Activated naive CD4-positive, alpha-beta T cell (primary cell): ENCODE measurements at places on chromosomes 1 and 21.

- no peak for DNase-seq
These were observed 183.5 kb downstream of the CDC42BPA start for GRCh38 chr1:227134686-227135314.

- DNase-seq: no peak
These were observed 57.9 kb upstream of the LGALS8 start for GRCh38 chr1:236465959-236466303.

DNA sequence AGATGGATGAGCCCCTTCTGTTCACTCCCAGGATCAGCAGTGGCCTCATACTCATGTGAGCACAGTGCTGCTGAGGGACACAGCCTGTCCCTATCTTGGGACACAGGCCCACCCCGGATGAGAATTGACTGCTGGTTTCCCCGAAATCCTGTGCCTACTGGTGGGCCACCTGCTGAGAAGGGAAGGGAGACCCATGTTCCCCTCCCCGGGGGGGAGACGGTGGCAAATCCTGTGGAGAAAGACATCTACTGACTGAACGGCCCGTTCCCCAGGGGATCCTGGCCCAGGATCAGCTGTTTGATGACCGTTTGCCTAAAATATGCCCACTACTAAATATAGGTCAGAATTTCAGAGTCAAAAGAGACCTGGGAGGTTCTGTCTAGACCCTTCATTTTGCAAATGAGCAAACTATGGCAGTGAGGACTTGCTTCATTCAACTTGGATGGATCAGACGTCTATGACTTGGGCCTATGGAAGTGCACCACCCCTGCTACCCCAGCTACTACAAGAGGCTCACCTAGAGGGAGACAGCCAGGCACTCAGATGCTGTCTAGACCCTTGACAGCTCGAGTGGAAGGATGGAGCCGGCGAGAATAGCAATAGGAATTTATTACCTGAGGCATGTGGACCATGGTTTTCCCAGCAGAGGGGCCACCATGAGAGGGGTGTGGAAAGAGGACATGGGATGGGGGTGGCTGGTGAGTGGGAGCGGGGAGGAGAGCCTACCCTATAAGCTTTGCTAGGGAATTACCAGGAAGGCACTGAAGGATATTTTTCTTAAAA lies 15.6 kb upstream of the THEMIS2 start:
- no peak for DNase-seq

DNA sequence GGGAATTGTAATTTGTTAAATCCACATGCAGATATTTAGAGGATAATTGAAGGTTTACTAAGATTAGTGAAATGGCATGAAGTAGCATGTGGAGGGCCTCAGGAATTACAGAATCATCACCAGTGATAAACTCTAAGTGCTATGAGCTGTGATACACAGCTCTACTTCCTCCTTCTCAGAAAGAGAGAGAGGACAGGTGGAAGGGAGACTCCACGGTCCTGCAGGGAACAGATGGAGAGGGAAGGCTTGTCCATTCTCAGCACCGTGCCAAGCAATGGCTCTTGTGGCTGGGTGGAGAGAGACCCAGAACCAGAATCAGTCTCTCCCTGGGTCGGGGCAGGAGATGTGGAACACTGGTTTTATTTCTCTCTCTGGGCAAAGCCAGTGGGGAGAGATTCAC lies 27.8 kb upstream of the LYPD8 start:
- DNase-seq: no peak

GRCh38 chr1:52032785-52033131 lies 852 bp downstream of the KTI12 start:
- DNase-seq: no peak

GRCh38 chr21:29074007-29074376 lies 544 bp upstream of the CCT8 start:
- DNase-seq: no peak

GRCh38 chr1:98098473-98098872 lies 177.6 kb upstream of the DPYD start:
- DNase-seq: no peak

GRCh38 chr1:184945029-184945428 lies 29.3 kb downstream of the NIBAN1 start:
- DNase-seq: no peak
